Stimulated activated CD4-positive, alpha-beta T cell treated with anti-CD3 and anti-CD28 coated beads, Interleukin-15, amount 100 ng/mL, for 1 hour (primary cell): ENCODE measurements at places on chromosomes 1 and 21.

- no peak for DNase-seq
Measured at GRCh38 chr1:36223381-36223995, 755 bp upstream of the THRAP3 start.

DNA sequence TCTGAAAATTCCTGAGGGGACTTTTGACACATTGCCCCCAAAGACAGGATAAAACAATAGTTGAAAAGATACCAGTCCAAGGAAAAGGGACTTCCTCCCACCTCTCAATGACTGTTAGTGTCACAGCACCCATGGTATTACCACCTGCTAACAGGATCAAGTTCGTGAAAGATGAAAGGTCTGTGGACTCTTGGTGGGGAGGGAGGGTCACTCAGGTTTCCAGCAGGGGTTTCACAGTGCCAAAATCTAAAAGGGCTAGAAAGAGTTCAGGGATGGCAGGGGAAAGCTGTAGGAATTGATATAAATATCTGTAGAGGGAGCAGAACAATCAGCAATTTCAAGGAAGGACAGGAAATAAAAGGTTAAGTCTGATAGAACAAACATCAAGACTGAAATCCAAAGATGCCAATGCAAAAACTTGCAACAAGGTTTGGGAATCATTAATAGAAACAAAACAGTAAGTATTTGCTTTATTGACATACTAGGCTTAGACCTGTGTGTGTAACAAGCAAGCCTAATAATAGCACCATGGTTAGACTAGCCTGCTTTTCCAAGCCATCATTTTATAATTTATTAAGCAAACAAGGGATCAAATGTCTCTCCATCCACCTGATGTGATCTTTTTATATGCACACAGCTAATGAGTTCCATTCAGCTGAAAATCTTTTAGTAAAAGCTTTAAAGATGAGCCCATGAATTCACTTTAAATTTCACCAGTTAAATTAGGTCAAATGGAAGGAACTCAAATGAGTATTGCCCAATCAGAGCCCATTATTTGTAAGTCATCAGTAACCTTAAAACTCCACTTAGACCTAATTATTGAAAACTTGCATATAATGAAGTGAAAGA, 3.7 kb downstream of the MCL1 start:
- DNase-seq: no peak

- no peak for DNase-seq
Measured at GRCh38 chr1:31413405-31414001, 490 bp downstream of the SERINC2 start.

- DNase-seq: no peak
Measured at GRCh38 chr1:230937371-230937770, 41.3 kb downstream of the TTC13 start.

DNA sequence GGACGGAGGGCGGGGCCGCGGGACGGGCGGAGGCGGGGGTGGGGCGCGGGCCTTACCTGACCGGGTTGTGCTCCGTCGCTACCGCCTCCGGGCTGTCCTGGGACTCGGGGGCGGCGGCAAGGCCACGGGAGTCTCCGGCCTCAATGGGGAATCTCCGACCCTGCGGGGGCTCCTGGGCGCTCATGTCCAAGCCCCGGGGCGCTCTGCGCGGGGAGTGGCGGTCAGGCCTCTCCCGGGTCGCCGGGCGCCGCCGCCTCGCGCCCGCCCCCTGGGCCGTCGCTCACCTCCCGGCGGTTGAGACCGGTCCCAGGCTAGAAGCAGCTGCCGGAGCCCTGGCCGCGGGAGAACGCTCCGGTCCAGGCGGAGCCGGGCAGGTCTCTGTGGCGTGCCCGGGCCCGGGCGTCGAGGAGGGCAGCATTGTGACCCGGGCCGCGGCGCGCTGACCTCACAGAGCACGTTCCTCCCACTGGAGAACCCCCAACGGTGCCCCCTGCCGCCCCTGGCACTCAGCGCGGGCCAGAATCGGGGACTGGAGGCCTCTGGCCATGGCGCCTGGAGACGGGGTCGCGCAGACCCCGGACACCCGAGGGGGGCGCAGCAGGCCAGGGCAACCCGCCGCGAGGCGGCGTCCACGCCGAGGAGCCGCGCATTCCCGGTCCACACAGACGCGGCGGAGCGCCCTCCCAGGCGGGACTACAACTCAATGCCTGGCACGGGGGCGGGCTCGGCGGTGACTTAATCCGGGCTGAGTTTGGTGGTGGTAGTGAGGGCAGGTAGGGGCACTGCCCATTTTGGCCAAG, 411 bp downstream of the FAM229A start:
- DNase-seq: no peak

DNA sequence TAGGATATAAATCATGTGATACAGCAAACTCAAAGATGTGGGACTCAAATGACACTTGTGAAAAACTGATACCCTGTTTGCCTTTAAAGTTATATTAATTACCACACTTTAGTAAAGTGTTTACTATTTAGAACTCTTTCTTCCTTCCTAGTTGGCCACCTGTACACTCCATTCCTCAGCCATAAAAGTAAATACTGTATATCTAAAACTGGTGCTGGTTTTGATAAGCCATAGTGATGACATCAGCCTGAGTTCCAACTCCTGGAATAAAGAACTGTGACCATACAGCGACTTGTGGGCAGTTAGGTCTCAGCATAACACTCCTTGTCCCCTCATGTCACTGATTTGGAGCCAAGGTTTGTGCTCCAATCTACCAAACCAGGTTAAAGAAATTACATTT, 2.8 kb downstream of the PTGER3 start:
- DNase-seq: no peak
